ENCODE measurements at places on chromosomes 12 and 14. TPM values are rescaled to one million over a fixed set of nuclear protein-coding genes. Genes with fewer than 3 reads are reported as not detected.

DNA sequence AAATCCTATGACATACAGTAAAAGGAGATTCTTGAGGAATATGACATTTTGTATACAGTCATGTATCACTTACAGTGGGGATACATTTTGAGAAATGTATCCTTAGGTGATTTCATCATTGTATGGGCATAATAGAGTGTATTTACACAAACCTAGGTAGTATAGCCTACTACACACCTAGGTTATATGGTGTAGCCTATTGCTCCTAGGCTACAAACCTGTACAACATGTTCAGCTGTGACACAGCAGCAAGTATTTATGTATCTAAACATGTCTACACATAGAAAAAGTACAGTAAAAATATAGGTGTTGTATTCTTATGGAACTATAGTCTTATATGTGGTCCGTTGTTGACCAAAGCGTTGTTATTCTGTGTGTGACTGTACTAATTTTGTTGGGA lies 178.8 kb downstream of the FOXA1 start:
- no peak for DNase-seq

- DNase-seq, result peak; percentile 81
Measured at GRCh38 chr12:101238800-101239329, 28.8 kb upstream of the SLC5A8 start.

DNA sequence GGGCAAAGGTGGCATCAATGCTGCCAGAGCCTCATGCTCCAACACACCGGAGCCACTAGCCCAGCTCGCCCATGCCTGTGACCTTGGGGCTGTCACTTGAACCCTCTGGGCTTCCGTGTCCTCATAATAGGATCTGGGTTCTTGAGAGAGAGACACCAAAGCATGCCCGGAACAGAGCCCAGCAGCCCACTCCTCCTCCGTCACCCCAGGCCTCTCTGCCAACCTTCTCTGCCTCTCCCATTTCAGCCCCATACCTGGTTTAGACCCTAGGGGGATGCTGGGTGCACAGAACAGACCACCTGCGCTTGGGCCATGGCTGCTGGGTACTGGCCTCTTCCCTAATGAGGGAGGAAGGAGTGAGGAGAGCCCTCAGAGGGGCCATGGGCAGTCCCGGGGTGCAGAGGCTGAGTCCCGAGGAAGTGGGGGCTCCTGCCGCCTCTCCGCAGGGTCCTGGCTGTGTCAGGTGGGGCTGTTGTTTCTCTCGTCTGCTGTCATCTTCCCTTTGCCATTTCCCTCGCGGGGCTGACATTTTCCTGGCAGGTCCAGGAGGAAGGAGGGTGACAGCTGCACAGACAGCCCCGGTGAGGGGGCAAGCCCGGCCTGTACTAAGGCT lies 172.4 kb upstream of the RTL1 start:
- DNase-seq, result peak; percentile 73

DNA sequence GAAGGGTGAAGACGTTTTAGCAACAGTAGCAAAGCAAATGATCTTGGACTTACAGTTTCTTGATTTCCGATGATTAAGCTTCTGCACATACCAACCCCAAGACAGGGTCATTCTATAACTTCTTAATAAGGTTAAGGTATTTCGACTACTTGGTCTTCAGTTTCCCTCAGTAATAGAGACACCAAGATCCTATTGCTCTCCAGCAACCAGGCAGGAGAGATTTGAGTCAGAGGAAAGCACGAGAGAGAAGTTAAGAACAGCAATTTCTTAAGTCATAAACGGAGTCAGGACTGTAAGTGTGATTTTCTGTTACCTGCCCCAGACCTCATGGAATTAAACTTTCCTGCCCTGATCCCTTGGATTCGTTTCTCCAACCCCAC lies 215.6 kb downstream of the TTC8 start:
- DNase-seq, result no peak

DNA sequence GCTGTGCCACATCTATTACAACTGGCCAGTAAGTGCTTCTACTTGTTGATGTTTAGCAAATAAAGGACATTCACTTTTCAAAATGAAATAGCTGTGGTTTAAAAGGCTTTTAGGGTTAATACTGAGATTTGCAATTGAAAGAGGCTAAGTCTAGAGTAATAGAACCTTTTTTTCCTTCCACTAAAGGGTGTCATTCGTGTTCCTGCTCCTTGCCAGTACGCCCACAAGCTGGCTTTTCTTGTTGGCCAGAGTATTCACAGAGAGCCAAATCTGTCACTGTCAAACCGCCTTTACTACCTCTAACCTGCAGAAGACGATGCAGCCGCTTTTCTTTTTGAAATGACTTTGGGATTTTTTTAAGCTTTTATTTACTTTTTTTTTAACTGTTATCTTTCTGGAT lies 33.6 kb downstream of the PIWIL1 start:
- no peak for DNase-seq

DNA sequence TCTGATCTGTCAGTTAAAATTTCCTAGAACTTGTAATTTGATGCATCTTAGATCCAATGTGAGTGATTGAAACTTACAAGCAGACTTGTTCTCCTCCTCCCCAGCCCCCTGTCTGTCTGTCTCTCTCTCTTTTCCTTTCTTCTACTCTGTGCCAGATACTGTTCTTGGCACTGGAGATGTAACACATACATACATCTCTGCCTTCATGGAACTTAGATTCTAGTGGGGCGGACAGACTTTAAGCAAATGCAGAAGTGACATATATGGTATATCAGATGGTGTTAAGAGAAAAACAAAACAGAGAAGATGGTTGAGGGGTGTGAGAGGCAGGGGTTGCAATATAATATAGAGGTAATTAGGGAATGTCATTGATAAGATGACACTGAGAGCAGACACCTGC lies 6.6 kb downstream of the CHST11 start:
- DNase-seq, result no peak

Gene FOXG1
- 0.10 TPM for total RNA-seq

Gene GNB3
- total RNA-seq, result 5.8 TPM

Gene NGB
- not detected for total RNA-seq

Gene ACACB
- total RNA-seq, result 17.6 TPM

Gene LMO3
- 7.2 TPM for total RNA-seq

Gene KLRC2
- total RNA-seq, result not detected

Data from tongue (tissue), 3 donors.